ENCODE measurements at places on chromosomes 2 and 18.

- DNase-seq: no peak
Measured at GRCh38 chr2:71727562-71727961, 274.2 kb downstream of the DYSF start.

DNA sequence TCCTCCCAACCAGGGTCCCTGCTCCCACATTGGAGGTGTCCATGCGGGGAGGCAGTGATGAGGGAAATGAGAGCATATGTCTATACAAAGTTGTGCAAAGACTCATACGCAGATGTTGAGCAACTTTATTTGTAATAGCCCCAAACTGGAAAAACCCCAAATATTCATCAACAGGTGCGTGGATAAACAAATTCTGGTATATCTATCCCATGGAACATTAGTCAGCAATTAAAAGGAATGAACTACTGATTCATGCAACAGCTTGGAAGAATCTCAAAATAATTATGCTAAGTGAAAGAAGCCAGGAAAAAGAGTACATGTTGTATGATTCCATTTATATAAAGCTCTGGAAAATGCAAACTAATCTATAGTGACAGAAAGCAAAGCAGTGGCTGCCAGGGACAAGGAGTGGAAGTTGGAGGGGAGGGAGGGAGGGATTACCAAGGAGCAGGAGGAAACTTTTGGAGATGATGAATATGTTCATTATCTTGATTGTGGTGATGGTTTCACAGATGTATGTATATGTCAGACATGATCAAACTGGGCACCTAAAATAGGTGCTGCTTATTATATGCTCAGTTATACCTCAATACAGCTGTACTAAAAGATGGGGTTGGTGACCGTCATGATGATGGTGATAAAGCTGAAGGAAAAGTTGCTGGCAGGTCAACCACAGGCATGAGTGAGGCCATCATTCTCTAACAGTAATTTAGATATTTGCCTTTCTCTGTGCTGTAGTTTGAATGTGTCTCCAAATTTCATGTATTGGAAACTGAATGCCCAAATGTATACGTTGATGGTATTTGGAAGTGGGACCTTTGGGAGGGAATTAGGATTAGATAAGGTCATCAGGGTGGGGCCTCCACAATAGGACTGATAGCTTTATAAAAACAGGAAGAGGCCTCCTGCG is 270.9 kb downstream of the CYP26B1 start:
- DNase-seq: no peak

- no peak for DNase-seq
Measured at GRCh38 chr2:127721311-127721977, 20.1 kb downstream of the SFT2D3 start.

DNA sequence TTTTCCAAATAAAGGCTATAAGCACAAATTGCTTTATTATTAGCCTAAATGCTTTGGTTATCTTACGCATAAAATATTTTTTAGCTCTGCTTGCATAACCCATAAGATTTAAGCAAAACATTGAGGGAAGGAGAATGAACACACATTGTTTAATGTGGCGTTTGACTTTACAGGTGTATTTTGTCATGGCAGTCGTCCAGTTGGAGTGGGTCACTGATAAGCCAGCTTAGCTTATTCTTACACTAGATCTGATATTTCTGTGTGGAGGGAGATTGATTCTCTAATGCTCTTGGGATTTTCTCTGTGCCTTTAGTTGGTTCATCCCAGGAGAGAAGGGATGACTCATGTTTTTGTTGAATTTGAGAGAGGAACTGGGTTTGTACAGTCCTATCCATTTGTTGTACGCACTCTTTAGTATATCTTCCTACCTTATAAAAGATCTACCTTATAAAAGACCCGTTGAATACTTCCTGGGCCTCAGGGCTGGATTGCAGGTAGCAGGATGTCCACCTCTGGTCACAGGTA is 47.5 kb upstream of the ACYP2 start:
- DNase-seq: no peak

- peak; percentile 19 for DNase-seq
Measured at GRCh38 chr2:218221000-218221399, 4.0 kb downstream of the ARPC2 start.

GRCh38 chr18:79315596-79315995 is 80.1 kb upstream of the NFATC1 start:
- no peak for DNase-seq

GRCh38 chr18:34847408-34847807 is 137.3 kb downstream of the DTNA start:
- DNase-seq: no peak

- DNase-seq: no peak
Measured at GRCh38 chr2:70767079-70767698, 811 bp downstream of the ADD2 start.

GRCh38 chr18:23512641-23513040 is 9.3 kb downstream of the RMC1 start:
- peak; percentile 48 for DNase-seq

- peak; percentile 1 for DNase-seq
Measured at GRCh38 chr18:23689031-23689615, at the start of gene LAMA3. Gene LAMA3, plus strand, starts transcription at chr18:23689453. Its CDS starts 231 bp downstream, at chr18:23689684.

DNA sequence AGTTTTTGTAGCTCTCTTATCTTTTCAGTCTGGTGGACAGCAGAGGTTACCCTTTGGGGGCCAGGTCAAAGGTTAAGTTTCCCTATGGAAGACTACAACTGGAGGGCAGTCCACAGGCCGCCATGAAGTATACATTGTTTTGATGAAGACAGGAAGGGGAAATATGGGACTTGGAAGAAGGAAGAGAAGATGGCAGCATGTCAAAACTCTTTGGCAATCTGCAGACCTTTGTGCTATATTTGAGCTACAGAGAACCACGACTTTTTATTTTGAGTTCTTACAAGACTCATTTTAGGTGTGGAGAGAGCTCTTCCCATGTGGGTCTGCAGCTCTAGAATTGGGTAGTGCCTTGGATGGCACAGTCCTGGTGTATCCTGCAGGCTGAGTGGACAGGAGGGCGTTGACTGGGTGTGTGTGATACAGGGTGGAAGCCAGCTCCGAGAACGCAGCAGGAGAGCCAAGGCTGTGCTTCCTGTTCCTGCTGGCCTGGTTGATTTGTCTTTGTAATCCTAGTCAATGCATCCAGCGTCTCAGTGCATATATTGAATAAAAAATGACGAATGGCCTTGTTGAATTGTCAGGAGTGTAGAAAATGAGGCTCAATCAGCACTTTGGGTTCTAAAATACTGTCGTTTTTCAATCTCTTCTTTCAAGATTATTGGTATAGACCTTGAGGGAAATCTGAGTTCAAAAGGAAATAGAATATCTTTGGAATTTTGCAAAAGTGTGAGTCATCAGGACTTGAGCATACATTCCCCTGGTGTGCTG is 11.5 kb downstream of the ITGA6 start:
- DNase-seq: no peak

DNA sequence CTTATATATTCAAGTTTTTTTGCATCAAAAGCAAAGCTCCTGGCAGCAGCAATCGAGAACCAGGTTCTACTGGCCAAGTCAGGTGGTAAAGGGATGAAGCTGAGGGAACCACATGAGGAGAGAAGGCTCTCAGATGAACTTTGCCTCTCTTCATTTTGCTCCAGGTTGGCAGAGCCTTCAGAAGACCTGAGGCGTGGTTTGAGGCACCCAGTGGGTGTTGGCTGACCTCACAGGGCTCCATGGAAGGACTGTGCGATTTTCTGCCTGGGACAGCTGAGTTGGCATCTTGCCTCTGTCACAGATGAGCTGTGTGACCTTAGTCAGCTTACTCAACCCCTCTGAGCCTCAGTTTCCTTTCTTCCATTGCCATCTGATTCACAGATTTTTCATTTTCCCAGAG is 89.0 kb downstream of the INSIG2 start:
- no peak for DNase-seq

DNA sequence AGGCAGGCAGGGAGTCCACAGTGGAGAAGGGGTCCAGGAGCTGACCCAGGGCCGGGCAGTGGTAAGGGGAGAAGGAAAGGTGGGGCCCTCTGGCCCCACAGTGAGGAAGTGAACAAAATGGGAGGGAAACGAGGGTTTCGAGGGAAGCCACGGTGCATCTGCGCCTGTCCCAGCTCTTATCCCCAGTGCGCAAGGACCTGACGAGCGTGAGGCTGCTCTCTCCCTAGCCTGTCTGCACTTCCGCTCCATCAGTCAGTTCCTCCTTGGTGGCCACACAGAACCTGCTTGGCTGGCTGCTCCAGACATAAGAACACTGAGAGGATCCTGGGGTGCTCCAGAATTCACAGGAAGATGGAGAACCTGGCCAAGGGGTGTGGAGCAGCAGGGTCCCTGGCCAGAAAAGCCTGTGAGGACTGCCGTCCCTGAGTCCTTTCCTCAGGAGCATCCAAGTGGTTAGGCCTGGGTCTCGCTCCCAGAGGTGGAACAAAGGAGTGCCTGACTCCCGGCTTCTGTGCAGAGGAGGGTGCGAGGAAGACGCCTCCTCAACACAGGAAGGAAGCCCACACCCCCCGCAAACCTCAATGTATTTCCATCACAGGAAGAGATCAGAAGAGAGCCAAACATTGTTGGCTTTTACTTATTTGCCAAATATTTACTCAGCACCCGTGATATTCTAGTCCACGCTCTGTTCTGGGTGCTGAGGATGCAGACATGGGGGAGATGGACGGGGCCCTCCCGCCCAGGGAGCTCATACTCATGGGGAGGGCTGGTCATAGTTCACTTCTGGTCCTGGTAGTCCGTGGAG is 43.7 kb upstream of the SEMA4C start:
- peak; percentile 86 for DNase-seq

- no peak for DNase-seq
Measured at GRCh38 chr2:47300081-47300480, 102.9 kb upstream of the MSH2 start.

- DNase-seq: no peak
Measured at GRCh38 chr2:239015901-239016675, 168.2 kb downstream of the TWIST2 start.

DNA sequence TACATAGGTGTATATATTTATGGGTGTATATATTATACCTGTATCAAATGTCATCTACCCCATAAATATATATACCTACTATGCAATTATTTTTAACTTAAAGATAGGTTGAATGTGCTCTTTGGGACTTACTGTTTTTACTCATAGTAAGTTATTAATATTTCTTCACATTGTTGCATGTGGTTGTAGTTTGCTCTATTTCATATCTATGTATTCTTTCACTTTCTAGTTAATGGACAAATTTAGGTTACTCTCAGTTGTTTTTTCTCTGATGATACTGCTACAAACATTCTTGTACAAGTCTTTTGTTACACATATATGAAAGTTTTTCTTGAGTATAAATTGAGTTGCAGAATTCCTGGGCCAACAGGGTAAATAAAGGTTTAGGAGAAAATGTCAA is 601.8 kb upstream of the ID2 start:
- DNase-seq: no peak

DNA sequence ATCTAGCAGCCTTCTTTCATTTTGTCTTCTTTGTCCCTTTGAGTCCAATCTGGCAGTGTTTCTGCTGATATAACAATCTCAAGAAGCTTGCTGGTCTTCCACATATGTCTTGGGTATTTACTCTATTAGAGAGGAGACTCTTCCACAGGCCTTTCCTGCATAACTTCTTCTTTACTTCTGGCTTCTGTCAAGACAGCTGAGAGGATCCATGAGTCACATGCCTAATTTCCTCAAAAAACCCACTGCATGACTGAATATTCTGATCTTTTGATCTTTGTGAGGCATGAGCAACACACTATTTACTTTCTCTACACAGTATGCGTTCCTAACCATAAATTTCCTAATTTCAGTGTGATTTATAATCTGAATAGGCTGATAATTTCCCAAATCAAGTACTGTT is 5.1 kb upstream of the DCC start:
- no peak for DNase-seq

- DNase-seq: peak; percentile 34
Measured at GRCh38 chr18:77000527-77000926, 132.1 kb downstream of the MBP start.

GRCh38 chr2:28695245-28695647 is 56.4 kb upstream of the PPP1CB start:
- no peak for DNase-seq

DNA sequence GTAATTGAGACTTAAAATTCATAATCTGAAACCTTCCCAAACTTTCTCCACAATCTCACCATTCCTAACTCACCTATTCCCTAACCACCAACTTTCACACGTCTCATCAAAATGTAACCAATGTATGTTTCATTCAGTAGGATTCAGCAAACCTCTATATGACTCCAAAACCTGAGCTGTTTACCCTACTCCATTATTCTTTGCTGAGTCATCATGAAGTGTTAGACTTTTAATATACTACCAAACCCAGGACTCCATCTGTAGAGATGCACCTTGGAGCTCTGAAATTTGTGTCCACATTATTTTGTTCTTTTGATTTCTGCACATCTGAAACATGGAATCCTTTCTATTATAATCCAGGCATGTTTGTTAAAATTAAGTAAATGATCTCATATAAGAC is 727.0 kb upstream of the PIK3C3 start:
- no peak for DNase-seq
